ENCODE measurements at places on chromosomes 2 and 18.

DNA sequence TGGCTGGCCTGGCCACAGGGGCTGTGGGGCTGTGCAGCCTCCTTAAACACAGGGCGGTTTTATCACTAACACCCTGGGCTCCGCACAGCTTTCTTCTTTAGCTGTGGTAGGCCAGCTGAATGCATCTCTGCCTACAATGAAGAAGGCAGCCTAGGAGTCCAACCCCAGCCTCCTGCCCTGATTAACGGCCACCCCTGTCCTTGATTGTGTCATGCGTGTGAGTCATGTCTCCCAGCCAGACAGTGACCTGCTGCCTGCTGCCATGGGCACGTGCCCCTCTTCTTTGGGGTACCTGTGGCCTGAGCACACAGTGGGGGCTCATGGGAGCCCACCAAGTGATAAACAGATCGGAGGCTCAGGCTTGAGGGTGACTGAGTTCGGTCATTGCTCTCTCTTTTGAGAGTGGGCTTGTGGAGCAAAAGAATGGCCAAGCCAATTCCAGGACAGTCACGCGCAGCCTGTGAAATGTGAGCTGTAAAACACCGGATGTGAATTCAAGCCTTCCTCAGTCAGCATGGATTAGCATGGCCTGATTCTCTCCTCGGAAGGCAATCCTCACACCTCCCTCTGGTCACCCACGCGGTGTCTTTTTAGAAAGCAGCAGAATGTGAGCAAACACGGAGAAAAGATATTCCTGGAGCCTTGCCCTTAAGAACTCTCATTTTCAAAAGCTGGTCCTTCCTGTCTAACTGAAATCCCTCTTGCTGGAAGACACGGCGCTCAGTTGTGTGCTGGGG, 144.1 kb downstream of the CELF4 start:
- no peak for DNase-seq

- no peak for DNase-seq
Measured at GRCh38 chr2:128498086-128498485, 179.4 kb upstream of the HS6ST1 start.

DNA sequence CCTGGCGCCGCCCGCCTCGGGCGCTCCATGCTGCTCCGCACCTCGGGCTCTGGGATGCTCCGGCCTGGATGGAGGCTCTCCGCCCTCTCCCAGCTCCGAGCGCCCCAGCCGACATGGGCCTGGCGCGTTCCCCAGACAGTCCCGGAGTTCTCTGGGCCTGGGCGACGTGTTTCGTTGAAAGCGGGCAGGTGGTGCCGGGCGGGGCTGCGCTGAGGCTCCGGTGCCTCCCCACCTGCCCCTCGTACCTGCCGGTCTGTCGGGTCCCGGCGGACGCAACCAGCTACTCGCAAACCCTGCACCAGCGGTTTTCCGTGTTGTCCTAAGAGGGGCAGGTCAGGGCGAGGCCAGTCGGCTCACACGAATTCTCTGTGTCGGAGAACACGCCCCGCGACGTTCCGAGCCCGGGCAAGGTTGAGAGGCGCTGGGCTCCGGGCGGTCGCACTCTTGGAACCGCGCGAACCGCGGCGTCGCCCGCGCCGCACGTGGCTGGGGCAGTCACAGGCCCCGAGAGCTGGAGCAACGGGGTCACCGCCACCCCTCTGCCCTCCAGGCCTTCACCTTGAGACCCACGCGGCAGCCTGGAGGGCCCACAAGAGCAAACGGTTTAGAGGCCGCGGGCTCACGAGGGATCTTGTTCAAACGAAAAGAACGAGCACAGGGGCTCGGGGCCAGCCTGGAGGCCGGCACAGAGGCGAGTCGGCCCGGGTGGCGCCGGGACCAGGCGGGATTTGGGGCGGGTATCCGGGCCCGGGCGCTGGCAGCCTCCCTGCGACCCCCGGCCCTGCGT, 4.2 kb upstream of the SIX2 start:
- no peak for DNase-seq

DNA sequence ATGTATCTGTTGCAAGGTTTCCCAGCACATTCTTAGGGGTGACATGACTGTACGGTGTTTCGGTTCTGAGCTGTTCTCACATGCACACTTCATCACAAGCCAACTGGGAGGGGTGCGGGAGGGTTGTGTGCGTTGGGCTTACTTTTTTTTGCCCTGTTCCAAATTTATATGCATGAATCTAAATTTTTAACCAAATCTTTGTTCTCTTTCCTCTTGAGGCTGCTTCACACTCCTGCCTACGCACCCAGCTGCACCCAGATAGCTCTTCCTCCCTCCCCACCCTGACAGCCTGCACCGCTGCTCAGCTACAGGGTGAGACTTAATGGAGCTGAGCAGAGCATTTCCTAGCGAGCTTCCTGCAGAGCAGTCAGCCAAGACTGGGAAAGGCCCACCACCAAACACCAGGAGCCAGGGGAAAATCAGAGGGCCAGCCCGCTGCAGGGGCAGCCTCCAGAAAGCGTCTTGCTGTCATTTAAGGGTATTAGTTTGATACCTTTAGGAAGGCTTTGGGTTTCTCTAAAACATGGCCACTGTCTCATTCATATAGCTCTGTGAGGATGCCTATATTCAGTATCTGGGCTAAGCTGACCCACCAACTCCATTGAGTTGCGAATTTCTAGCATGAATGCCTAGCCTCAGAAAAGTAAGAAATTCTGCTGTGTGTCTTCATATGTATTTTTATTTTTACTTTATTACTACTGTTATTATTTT, 84.5 kb downstream of the POU3F3 start:
- DNase-seq, result no peak

DNA sequence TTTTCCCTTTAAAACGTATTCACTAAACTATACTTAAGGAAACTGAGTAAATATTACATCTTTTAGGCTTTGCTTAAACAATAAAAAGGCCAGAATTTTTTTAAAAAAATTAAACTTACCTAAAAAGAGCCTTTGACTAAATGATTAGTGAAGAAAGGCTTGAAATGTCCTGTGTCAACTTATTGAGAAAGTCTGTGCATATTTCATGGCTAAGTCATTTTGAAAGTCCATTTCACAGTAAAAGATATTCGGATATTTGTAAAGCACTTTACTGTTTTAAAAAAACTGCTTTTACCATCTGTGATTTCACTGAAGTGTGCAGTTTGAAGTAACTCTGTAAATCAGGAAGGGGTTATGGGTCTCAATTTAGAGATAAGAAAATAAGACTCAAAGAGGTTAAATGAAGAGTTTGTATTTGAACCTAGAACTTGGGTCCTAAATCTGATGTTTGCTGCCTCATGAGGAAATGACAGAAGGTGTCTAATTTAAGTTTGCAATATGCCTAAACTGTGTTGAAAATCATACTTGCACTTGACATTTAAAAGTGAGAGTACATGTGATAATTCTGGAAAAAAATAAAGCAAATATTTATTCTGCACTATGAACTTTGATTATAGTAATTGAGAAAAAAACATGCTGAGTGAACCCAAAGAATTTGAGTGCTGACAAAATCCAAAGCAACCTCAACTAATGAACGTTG, 50.5 kb downstream of the RAB27B start:
- DNase-seq, result no peak

DNA sequence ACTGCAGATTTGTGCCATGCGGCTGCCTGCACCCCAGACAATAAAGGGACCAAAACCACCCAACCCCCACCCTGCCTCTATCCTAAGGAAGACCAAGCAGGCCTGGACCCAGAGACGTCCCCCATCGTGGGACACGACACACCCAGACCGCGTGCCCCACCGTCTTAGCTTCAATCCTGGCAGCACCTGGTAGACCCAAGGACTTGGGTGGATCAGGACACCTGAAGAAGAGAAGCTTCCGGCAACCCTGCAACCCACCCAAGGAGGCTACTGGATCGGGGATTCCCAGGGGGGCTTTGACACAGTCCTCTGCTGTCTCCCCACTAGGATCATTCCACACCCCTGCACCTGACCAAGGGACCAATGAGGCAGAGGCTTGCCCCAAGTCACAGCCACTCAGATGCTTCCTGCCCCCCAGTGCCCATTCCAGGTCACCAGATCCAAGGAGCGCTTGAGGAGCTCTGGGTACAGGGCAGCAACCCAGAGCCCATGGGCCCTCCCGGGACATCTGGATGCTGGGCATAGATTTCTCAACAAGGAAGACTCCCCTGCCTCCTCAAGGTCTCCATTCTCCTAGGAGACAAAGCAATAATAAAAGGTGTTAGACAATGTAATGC, 3.6 kb downstream of the ALPI start:
- peak; percentile 10 for DNase-seq

GRCh38 chr2:64262816-64263215, 118.6 kb upstream of the PELI1 start:
- no peak for DNase-seq

DNA sequence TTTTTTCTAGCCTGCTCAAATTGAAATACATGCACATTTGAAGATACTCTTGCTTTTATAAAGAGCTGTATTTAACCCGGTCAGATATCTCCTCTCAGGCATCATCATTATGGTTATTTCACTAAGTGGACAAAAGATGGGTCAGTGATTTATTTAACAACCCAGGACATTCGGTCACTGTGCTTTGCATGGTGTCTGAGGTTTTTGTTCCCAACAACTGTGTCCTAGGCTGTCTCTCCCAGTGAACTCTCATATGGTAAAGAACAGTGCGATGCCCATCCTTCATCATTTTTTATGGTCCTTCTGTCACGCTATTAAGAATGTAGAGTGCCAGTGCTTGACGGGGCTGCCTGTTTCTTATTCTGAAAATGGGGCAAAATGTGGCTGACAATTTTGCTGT, 372.4 kb downstream of the PTPRM start:
- DNase-seq, result no peak

GRCh38 chr2:203949228-203949627, 12.7 kb downstream of the ICOS start:
- DNase-seq, result no peak

DNA sequence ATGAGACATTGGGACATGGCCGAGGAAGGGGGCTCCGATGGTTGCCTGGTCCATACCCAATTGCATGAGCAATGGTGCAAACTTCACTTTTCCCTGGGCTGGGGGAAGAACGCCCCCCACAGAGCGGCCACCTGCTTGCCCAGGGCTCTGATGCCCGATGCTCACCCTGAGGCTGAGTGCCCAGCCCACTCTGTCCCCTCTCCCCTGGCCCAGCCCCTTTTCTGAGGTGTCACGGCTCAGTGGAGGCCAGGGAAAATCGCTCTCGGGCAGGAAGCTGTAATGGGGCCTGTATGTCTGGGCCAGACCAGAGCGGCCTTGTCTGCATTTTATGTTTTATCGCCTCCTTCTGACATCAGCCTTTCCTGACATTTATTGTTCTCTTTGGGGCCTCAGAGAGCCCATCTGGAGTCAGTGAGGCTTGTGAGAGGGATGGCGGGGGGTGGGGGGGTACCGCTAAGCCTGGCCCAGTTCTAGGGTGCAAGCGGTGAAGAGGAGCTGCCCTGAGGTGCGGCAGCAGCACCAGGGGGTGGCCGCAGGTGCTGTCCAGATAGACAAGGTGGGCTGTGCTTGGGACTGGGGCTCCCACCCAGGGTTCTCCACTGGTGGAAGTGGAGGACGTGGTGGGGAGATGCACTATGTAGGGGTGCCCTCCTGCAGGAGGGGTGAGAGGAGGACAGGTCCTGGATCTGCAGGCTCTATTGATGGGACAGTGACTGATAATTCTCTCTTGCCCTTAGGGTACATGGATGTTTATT, 46.2 kb downstream of the INHBB start:
- no peak for DNase-seq

DNA sequence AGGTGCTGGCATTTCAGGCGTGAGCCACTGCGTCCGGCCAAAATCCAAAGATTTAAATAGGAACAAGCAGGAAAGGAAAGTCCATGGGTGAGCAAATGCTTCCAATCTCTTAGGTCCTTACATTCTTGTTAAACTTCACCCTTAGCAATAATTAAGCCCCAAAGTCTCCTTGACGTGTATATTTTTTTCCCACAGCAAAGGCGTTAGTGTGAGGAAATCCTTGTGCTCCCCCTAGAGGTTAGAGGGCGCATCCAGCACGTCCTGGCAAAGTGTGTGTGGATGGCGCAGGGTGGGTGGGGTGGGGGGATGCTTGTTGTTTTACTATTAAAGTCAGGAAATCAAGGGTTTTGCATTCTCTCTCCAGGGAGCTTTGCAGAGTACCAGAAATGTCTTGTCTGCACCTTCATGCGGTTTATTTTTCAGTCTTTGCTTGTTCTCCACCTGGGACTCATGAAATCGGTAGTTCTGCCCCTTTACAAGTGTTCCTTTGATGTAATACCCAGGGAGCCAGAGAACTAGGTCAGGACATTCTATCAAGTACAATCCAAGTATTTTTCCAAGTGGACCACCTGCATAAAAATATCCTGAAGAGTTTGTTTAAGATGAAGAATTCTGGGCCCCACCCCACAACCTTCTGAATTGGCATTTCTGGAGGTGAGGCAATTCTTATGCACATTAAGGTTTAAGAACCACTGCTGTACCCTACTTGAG, 22.2 kb upstream of the ITSN2 start:
- DNase-seq, result peak; percentile 47
